ENCODE measurements at places on chromosomes 12 and 14.

DNA sequence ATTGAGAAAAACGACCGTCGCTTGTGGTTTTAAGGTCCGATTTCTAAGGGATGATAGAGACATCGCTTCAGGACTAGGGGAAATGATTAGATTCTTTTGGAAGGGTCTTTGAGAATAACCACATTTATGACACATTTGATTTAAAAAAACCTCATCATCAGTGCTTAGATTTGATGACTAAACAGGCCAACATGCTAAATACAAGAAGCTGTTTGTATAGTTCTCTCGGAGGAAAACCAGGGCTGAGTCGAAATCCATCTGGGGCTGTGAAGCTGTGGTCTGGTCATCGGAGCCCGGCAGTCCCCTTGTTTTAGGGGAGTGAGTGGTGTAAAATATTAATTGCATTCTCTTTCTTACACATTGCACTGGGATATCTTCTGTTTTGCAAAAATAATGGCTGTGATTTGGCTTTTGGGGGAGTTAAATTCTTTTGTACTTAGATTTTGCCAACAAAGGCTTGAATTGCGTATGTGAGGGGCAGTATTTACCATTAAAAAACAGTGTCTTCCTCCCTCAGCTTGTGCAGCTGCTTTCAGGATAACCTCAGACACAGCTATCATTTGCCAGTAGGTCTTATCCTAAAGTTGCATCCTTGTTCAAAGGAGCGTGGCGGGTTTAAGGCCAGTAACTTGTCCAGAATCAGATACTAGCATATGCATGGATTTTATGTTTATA, 550 bp downstream of the GNG2 start:
- no peak for DNase-seq

DNA sequence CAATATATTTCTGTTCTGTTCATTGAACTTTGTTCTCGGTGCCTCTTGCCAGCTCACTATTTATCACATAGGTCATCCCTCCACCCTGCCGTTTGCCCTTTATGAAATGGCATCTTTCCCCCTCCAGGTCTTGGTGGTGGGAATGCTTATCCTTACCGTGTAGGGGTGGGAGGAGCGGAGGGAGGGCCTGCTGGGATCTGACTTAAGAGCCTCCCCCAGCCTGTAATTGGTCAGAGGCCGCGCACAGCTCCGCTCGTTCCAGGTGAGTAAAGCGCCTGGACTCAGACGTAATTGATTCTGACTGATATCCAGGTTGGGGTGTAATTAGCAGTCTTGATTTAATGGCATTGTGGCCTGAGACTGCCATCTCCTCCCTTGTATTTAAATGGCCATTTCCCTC, 185.3 kb downstream of the TSPAN9 start:
- no peak for DNase-seq

DNA sequence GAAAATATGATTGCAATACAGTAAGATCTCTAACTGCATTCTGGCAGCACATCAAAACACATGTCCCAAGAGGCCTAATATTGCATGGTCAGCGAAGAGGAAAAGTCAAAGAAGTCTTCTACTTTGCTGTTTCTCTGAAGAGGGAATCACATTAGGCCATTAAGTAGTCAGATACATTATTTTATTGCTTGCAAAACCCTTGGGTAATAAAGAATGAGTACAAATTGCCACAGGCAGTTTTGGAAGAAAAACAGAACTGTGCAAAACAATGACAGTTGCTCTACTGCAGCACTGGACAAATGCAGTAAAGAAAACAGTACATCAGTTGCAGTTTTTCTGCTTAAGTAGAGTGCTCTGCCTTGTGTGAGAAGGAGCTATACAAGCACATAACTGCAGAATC, 211.9 kb downstream of the MED13L start:
- DNase-seq: no peak

DNA sequence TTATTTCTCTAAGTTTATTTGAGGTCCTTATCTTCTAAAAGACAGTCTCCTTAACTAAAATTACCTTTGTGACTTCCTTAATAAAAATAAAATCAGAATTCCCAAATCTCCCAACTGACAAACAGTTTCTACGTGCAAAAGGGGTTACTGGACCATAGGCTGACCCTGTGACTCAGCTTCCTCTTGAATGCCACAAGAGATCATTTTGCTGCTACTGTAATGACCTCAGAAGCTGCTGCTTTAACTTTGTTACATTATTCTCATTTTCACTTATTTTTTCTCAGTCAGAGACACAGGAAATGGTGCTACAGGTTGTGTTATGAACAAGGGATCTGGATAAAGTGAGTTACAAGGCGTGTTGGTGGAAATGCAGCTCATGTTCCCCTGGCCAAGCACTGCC, 132.2 kb upstream of the TMTC2 start:
- DNase-seq: no peak
